ENCODE measurements at places on chromosomes 5 and 9. TPM values are rescaled to one million over a fixed set of nuclear protein-coding genes. Genes with fewer than 3 reads are reported as not detected.

GGTA1 gene
- not detected for total RNA-seq

C5orf34 gene
- total RNA-seq, result 7.9 TPM

GRXCR2 gene
- total RNA-seq, result not detected

GPR150 gene
- 0.48 TPM for total RNA-seq

ANKRD18A gene
- 2.1 TPM for total RNA-seq

CCDC192 gene
- total RNA-seq, result not detected

LECT2 gene
- not detected for total RNA-seq

MARVELD2 gene
- 0.16 TPM for total RNA-seq

PSAT1 gene
- total RNA-seq, result 65.4 TPM

RETREG1 gene
- 41.3 TPM for total RNA-seq

GRM6 gene
- not detected for total RNA-seq

BAAT gene
- total RNA-seq, result not detected

REEP2 gene
- 2.6 TPM for total RNA-seq

ABLIM3 gene
- not detected for total RNA-seq

G3BP1 gene
- total RNA-seq, result 272 TPM

NTRK2 gene
- total RNA-seq, result 0.34 TPM

ADAMTSL1 gene
- not detected for total RNA-seq

BASP1 gene
- not detected for total RNA-seq

C9orf153 gene
- 0.25 TPM for total RNA-seq

COL23A1 gene
- total RNA-seq, result 0.09 TPM

STPG3 gene
- total RNA-seq, result not detected

IFNA13 gene
- not detected for total RNA-seq

MLANA gene
- not detected for total RNA-seq

BHMT2 gene
- not detected for total RNA-seq

HTR4 gene
- total RNA-seq, result not detected

IGIP gene
- 3.4 TPM for total RNA-seq

TXNDC8 gene
- not detected for total RNA-seq

PCDHGA7 gene
- total RNA-seq, result 0.30 TPM

RGMB gene
- total RNA-seq, result 0.48 TPM

C1QTNF3 gene
- total RNA-seq, result 4.5 TPM

CDH12 gene
- not detected for total RNA-seq

BARX1 gene
- total RNA-seq, result 0.20 TPM
